ENCODE measurements at places on chromosomes 1 and 21.

- DNase-seq = no peak
These were observed 21.7 kb upstream of the FNBP1L start for GRCh38 chr1:93426181-93426580.

DNA sequence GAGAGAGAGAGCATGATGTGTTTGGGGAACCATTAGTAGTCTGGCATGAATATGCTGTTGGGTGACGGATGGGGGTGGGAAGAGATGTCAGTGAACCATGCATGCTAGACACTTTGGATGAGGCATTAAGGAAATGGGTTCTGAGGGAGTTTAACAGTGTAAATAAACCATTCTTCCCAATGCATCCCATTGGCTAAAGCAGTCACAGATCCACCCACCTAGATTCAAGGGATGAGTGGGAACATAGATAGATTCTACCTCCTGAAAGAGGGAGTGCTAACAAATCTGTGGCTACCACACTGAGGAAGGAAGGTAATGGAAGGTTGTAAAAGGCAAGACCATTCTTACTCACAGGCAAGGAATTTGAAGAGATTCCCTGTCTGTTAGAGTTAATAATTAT lies 129.8 kb upstream of the CACNA1E start:
- no peak for DNase-seq

- no peak for DNase-seq
These were observed 77.1 kb downstream of the MTR start for GRCh38 chr1:236872075-236872666.

- peak; percentile 3 for DNase-seq
These were observed 38.7 kb downstream of the AMY1C start for GRCh38 chr1:103788377-103788776.

- DNase-seq = peak; percentile 51
These were observed 1.0 kb downstream of the PLEKHG5 start for GRCh38 chr1:6490181-6491080.

GRCh38 chr1:116873680-116874271 lies 35.9 kb upstream of the PTGFRN start:
- DNase-seq = no peak

DNA sequence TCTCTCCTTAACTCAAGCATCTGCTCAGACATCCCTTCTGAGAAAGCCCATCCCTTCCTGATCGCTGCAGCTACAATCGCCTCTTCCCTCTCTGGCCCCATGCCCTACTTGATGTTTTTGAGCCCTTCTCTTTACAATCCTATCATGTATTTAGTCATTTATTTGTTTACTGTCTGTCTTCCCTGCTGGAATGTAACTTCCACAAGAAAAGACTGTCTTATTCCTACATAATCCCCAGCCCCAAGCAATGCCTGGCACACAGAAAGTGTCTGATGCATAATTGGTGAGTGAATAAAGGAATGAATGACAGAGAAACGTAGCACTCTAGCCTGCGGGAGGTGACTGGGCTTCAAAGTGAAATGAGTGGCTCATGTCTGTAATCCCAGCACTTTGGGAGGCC lies 25.4 kb downstream of the ECE1 start:
- no peak for DNase-seq

DNA sequence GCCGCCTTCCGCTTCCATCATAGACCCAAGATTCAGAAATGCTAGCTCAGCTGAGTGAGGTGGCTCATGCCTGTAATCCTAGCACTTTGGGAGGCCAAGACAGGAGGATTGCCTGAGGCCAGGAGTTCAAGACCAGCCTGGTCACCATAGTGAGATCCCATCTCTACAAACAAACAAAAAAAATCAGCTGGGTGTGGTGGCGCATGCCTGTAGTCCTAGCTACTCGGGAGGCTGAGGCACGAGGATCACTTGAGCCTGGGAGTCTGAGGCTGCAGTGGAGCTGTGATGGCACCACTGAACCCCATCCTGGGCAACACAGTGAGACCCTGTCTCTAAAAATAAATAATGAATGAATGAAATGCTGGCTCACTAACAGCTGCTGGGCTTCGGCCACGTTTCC lies 39.7 kb downstream of the TOMM20 start:
- DNase-seq = no peak

DNA sequence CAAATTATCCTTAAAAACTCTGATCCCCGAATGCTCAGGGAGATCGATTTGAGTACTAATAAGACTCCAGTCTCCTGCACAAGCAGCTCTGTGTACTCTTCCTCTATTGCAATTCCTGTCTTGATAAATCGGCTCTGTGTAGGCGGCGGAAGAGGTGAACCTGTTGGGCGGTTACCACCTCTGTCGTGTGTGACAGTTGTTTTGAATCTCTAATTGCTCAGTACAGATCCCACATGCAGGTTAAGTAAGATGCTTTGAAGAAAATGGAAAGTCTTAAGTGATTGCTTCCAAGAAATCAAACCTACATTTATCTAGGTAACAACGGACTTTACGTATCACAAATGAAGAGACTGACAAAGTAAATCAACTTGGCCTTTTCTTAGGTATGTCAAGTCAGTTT lies 35.5 kb downstream of the COA6 start:
- DNase-seq = no peak

DNA sequence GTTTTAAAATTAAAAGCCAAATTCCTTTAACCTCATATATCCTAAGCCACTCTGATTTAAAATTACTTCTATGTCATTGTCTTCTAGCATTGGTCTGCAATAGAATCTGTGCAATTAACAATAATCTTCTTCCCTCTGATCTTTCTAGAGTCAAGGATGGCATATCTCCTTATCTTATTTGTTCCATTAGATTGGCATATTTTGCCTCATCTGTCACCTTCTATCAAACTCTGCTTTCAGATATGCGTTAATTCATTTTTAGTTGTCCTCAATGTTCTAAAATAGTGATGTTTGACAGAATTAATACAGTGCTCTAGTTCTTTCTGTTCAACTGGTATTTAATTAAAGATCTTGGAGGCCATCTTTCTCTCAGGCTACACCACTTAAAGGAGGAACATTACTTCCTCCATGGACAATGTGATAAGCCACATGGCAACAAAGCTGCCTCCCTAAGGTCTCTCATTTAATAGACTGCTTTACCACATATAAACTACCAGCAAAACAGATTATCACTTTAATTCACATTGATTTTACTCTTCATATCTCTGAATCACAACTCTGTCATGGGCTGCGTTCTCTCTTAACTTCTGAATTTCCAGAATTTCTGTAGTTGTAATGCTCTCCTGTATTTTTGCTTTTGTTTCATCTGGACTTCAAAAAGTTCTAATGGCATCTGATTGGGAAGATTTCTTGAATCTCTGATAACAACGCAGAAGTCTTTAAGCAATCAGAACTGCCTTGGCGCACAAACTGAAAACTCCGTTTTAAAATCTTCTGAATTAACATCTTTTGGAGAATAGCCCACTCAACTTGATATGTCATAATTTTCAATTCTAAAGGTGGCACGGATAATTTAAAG lies 2.8 kb downstream of the NRIP1 start:
- no peak for DNase-seq

GRCh38 chr1:115656461-115657077 lies 14.8 kb downstream of the VANGL1 start:
- no peak for DNase-seq

DNA sequence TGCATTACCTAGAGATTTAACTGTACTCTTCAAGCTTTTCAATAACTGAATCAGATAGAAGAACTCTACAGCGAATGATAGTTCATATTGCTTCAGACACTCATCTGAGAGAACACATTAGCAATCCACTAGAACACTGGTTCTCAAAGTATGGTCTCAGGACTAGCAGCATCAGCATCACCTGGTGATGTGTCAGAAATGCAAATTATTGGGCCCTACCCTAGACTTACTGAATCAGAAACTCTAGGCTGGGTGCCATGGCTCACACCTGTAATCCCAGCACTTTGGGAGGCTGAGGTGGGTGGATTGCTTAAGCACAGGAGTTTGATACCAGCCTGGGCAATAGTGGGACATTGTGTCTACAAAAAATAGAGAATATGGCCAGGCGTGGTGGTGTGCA lies 24.9 kb upstream of the GLIS1 start:
- no peak for DNase-seq

- DNase-seq = no peak
These were observed 24.3 kb downstream of the PTGS2 start for GRCh38 chr1:186655876-186656275.

GRCh38 chr1:8937701-8938100 lies 8.0 kb upstream of the CA6 start:
- no peak for DNase-seq

- DNase-seq = no peak
These were observed 39.7 kb upstream of the CHODL start for GRCh38 chr21:18204931-18205330.

- no peak for DNase-seq
These were observed 31.0 kb upstream of the SOX13 start for GRCh38 chr1:204041803-204042505.

GRCh38 chr1:212234431-212235395 lies 50.5 kb upstream of the PPP2R5A start:
- DNase-seq = no peak

GRCh38 chr1:2314273-2314802 lies 77.0 kb downstream of the MORN1 start:
- no peak for DNase-seq

DNA sequence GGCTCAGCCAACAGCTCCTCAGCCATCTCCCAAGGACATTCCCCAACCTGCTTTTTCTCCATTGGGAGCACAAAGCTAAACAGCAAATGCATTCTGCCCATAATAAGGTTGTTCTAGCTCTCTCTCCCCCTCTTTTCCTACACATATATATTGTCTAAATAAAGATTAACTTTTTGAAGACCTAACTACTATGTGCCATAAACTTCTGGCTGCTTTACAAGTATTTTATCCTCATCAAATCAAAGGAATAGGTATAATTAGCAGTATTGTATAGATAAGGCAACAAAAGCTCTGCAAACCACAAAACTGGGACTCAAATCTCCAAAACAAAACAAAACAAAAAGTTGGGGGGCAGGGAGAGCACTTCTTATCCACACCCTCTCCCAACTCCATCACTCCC lies 43.4 kb downstream of the TGFBR3 start:
- DNase-seq = no peak

DNA sequence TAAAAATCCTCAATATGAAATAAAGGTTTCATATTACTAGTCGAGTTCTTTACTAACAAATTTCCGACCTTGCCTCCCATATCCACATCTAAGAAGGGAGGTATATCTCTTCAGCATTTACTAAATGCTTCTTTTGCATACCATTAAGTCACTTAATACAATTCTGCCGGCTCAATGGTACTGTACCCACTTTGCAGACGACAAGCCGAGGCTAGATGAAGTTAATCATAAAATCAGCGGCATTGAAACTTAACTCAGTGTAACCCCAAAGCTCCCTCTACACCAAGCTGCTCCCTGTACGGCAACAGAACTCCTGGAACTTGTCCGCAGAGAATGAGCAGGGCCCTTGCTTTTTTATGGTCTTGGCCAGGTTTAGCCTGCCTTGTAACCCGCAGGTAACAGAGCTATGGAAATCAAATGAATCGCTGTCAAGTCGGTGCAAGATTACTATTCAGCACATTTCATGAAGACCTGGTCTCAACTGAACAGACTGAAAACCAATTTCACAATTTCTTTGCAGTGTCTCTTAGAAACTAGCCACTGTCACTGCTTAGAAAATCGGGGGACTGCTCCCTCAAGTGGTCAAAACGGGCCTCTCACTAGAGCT lies 738 bp downstream of the INTS7 start:
- no peak for DNase-seq

DNA sequence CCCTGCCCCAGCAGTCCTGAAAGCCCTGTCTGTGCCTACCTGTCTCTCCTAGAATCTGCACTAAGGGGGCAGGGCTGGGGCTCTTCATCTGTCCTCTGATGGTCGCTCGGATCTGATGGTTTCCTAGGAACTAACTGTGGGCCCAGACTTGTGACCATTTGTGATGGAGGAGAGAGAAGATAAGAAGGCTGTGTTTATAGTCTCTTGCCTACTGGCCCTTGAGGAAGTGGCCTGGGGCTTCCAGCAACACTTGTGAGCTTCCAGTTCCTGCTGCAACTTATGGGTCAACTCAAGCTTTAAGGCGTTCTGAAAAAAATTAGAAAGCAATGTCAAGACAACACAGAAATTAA lies 53.2 kb upstream of the SYNC start:
- no peak for DNase-seq

- no peak for DNase-seq
These were observed 357.1 kb downstream of the DISC1 start for GRCh38 chr1:231983588-231984193.

DNA sequence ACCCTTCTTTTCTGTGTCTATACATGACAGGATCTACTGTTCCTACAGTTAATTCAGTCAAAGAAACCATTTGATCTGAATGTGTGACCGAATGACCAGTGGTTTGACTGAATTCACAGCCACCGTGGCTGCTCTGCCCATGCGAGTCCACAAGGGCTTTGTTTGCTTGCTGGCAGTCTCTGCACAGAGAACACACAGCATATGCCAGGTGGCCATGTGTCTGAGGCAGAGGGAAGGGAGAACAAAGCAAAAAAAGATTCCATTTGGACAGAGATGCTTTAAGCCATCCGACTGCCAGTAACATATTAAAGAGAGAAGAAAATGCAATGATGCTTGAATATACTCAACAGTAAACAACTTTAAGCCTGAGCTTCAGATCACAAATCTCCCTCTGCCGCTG lies 737.8 kb upstream of the CXADR start:
- DNase-seq = no peak

- no peak for DNase-seq
These were observed 19.6 kb upstream of the ACTRT2 start for GRCh38 chr1:3001471-3002348.

- no peak for DNase-seq
These were observed 604.2 kb downstream of the LRRIQ3 start for GRCh38 chr1:73593804-73594203.

DNA sequence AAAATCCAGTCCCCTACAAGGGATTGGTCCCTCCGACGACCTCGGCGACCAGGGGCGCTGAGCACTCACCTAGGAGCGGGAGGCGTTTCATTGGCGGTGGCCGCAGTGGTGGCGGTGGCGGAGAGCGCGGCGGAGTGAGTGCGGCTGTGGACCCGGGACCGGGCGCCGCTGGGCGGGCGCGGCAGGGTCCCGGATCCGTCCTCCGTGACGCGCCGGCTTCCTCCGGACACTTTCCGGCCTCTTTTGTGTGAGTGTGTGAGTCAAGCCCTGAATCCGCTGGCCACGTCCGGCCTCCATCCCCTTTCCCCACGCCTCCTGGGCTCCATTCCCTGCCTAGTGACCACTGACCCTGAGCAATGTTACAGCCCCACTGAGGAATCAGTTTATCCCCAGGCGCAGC lies at the start of gene ADGRL4:
Gene ADGRL4 (minus strand): TSS at position 167 of the 400 bp plus-strand sequence. CDS start 76 bp downstream, at position 91.
- DNase-seq = no peak

Measured in NCI-H1436 (cell line).